ENCODE measurements at places on chromosomes 7 and 10. TPM values are rescaled to one million over a fixed set of nuclear protein-coding genes. Genes with fewer than 3 reads are reported as not detected.

ADAM8 gene
- total RNA-seq, result 1.3 TPM

SPDYE8 gene
- not detected for total RNA-seq

MAGI2 gene
- total RNA-seq, result 6.2 TPM

ARHGEF5 gene
- total RNA-seq, result 15.9 TPM

OIT3 gene
- 0.10 TPM for total RNA-seq

AASS gene
- 28.0 TPM for total RNA-seq

DRGX gene
- total RNA-seq, result not detected

TBC1D12 gene
- 3.5 TPM for total RNA-seq

CPVL gene
- 32.9 TPM for total RNA-seq

GIMAP7 gene
- total RNA-seq, result not detected

ZNF727 gene
- total RNA-seq, result not detected

HYAL4 gene
- 0.11 TPM for total RNA-seq

Measured in H7 (cell line).